ENCODE measurements at places on chromosomes 3 and 15.

DNA sequence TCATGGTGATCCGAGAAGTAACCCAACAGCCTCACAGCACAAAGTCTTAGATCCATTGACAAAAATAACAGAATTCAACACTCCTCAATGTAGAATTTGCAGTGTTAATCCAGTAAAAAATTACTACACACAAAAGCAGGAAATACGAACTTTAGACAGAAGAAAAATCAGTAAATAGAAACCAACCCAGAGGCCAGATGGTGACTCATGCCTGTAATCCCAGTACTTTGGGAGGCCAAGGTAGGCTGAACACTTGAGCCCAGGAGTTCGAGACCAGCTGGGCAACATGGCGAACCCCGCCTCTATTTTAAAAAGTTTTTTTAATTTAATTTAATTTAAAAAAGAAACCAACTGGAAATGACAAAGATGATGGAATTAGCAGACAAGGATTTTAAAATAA is 36.1 kb downstream of the SELENOT start:
- DNase-seq, result no peak

DNA sequence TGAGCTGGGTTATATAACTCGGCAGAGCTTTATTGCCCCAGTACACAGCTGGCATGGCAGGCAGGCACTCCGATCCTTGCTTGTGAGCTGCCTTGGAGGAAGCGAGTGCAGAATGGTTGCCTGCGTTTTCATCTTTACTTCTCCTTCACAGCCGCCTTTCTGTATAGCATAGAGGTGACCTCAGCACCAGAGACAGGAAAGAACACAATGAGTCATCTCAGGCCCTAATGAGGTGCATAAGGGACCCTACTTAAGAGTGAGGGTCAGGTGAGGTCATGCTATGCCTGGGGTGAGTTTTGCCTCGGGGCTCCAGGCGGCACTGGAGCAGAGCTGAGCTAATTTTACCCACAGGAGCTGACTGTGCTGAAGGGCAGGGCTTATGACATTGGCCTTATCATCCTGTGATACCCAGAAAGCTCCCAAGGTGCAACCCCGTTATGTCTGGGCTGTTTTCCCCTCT is 43.5 kb downstream of the LPP start:
- no peak for DNase-seq

- no peak for DNase-seq
Observed at GRCh38 chr3:69930564-69930963, 69.0 kb upstream of the SAMMSON start.

- no peak for DNase-seq
Observed at GRCh38 chr15:85302271-85302670, 78.1 kb upstream of the AKAP13 start.

DNA sequence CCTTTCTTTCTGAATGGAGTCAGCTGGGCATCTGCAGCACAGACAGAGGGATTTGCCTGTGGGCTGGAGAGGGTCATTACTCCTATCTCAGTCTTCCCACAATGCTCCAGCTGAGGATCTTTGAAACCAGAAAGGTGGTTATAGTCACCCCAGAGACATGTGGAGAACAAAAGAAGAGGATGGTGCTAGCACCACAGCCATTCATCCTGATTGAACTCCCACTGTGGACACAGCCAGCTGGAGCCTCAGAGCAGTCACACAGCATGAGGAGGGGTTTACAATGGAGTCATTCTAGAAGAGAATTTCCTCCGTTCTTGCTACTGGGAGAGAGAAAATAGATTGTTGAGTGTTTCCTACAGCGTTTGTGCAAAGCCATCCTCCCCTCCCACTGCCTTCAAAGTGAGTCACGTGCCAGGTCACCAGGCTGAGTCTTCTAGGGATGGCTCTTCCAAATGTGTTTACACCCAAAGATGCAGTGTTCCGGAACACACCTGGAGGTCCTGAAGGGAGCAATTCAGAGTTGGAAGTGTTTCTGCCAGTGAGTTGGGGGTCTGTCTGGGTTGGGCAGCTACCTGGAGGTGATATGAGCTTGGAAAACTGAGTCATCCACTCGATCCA is 18.9 kb upstream of the GREM1 start:
- DNase-seq, result no peak

DNA sequence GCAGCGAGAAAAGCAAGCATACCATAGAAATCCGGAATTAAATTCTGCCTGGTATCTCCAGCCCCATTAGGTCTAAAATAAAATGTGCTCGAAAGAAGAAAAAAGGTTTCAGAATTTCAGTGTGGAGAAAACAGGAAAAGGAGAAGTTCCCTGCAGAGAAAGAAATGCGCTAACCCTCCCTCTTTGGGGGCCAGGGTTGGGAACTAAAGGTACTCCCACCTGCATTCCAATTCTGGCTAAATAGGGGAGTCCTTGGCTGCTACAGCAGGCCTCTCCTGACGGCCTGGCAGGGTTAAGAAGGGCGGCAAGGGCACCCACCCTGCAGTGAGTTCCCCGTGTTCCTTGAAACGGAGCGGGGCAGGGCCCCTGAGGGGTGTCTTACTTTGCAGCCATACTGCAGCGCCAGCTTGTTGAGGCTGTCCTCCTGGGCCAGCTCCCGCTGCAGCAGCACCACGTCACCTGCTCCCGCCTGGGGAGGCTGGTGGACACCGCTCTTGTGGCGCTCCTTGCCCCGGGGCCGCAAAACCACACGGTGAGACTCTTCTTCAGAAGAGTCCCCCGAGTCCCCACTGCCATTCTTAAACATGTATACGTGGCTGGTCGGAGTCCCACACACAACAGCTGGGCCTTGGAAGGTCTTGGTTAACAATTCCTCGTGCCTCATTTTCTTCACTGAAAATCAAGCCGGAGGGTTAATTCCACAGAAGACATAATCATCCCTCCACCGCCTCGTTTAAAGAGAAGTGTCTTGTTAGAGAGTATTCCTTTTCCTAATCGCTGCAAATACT is 1.7 kb downstream of the LYSMD4 start:
- no peak for DNase-seq

- DNase-seq, result no peak
Observed at GRCh38 chr15:39227001-39227400, 353.9 kb upstream of the THBS1 start.

DNA sequence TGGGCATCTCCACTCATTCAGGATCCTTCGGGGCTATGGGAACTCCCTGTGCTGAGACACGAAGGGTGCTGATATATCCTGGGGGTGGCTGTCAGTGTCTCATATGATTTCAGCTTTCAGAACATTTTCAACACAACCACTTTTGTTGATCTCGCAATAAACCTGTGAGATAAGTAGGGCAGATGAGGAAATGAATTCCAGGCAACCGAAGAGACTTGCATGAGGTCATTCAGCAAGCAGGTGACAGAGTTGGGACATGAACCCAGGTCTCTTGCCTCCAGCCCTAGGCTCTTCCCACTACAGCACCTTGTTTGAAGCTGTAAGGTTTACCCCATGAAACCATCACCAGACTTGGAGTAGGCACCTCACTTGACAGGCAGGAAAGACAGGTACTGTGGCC is 16.6 kb downstream of the DUOX1 start:
- DNase-seq, result no peak

- DNase-seq, result no peak
Observed at GRCh38 chr3:140265302-140265701, 330.3 kb downstream of the CLSTN2 start.

GRCh38 chr3:173700336-173700735 is 302.8 kb downstream of the NLGN1 start:
- no peak for DNase-seq

GRCh38 chr15:66764072-66764786 is 62.2 kb downstream of the SMAD6 start:
- DNase-seq, result no peak

GRCh38 chr3:31911643-31912042 is 69.4 kb downstream of the OSBPL10 start:
- DNase-seq, result no peak

GRCh38 chr3:62918131-62918530 is 42.9 kb upstream of the CADPS start:
- DNase-seq, result no peak

- no peak for DNase-seq
Observed at GRCh38 chr3:72844436-72844993, 3.7 kb downstream of the SHQ1 start.

- DNase-seq, result no peak
Observed at GRCh38 chr15:40456299-40456712, 14.5 kb upstream of the CHST14 start.

GRCh38 chr3:37661615-37662306 is 199.9 kb upstream of the CTDSPL start:
- no peak for DNase-seq

DNA sequence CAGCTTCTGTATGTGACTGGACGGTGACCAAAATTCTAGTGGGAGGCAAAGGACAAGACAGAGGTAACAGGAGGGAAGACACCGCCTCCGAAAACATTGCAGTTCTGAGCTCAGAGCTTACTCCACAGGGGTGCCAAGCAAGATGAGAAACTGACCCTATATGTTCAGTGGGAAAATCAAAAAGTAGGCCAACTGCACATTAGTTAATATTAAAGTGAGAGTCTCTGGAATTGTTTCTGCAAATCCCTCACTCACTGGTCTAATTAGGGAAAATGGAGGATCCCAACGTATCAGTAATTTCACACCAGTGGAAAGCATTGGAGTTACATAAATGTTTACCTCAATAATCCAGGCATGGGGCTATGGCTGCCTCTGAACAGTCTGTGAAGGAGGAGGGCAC is 313.3 kb upstream of the KCNH8 start:
- no peak for DNase-seq

DNA sequence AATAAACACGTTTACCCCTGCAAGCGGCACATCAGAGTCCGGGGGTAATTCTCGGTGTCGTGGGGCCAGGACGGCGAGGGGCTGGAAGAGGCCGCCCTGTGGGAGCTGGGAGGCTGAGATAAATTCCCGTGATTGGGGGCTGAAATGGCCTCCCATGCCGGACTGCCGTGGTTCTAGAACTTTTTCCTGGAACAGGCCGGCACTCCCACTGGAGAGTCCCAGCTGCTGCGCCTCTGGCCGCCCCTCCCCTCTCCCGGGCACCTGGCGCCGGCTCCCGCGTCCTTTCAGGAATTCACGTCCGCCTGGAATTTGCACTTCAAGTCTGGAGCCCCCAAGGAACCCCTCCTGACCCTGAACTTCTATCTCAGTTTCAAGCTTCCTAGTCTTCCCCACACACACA is 10.8 kb upstream of the LRRC2 start:
- no peak for DNase-seq

GRCh38 chr3:139937674-139938279 is 2.8 kb downstream of the CLSTN2 start:
- no peak for DNase-seq

- no peak for DNase-seq
Observed at GRCh38 chr15:42106288-42106687, 11.9 kb upstream of the PLA2G4D start.

DNA sequence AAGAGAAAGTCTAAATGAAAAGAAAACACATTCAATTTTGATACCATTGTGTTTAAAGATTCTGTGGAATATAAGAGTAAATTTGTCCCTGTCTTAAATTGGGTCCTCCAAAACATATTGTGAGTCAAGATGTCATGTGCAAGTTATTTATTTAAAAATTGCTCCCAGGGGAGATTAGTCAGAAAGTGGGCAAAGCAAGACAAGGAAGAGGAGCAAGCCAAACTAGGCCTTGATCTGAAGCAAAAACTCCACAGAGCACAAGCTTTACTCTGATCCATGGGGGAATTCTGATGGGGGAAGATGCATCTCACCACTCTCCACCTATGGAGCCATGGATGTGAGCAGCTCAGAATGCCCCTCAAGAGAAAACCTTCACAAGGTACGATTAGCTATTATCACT is 342.8 kb upstream of the IL12A start:
- DNase-seq, result no peak

DNA sequence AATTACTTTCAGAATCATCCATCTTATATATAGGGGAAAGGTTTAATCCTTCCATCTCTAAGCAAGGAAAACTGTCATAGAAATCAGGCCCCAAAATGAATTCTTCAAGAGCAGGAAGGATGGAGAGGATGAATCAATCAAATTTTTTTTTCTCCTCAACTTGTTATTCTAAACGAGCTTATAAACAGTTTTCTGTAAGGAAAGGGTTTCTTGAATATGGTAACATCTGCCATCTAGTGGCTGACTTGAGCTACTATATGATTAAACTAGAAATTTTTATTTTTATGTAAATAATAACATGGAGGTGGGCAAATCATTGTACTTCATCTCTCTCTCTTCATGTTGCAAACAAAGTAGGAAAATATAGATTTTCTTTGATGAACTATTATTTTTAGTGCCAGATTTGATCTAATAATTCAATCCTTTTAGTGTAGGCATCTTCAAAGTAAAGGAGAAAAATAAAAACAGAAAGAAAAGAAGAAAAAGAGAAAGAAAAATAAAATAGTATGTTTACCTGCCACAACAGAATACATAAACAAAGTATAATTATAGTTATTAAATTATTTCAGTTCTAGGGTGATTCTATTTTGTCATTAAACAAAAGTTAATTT is 146.6 kb downstream of the SERPINI1 start:
- no peak for DNase-seq

DNA sequence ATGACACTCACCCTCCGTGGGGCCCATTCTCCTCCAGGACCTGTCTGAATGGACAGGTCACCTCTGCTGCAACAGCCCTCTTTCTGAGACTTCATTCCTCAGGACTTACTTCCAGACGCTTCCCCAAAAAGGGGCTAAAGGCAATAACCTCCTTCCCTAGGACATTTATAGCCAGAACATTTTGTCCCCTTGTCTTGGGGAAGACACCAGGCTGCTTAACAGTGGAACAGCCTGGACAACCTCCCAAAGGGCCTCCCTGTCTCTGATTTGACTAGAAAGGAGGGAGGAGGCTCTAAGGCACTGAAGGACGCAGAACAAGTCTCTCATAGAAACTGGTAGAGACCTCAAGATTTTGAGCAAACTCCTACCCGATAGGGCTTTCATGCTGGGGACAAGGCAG is 32.7 kb downstream of the ADCY5 start:
- no peak for DNase-seq

DNA sequence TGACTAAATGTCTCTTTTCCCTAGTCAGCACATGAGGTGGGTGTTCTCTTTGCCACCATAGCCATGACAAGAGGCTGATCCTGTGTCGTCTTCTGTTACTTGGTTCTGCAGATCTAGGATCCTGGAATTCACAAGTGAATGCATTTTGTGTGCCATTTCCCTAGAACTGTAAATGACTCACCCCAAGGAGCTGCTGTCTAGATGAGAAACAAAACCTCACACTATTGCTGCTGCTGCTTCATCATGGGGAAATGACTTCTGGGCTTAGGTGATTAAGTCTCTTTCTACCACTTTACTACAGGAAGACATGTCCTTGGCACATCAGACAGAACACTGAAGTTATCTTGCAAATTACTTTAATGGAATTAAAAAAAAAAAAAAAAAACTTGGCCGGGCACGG is 54.9 kb downstream of the SLCO3A1 start:
- DNase-seq, result no peak

- no peak for DNase-seq
Observed at GRCh38 chr15:90623854-90624253, 93.3 kb upstream of the BLM start.
